Stomach (tissue), 19 donors: ENCODE measurements at places on chromosomes 2 and 18.
A peak's percentile ranks its signal among the peaks of the same experiment; 100 is the strongest.

DNA sequence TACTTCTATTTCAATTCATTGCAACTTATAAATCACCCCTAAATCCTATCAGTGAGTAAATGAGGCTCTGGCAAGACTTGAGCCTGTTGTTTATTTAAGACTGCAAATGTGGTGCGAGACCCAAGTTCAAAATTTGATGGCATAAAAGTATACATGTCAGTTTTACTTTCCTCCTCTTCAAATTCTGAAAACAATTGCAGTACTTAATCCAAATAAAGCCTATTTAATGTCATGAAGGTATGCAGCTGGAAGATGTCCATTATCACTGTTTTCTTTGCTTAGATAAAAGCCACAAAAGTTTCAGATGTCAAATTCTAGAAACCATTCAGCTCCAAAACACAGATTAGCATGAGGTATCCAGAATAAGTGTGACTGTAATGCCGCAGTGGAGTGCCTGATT, 3.3 kb downstream of the APCDD1 start:
- H3K4me3 ChIP-seq: peak overlapping the region; percentile 5
- peaks cover 16% of the 10 kb centered on the region for H3K27me3 ChIP-seq
- no peak for DNase-seq
- no peaks in the 10 kb centered on the region for H3K36me3 ChIP-seq
- no peak overlapping the region for H3K27ac ChIP-seq

GRCh38 chr2:146677280-146677679, 1167.5 kb upstream of the ACVR2A start:
- H3K4me3 ChIP-seq: no peak overlapping the region
- H3K27me3 ChIP-seq: no peaks in the 10 kb centered on the region
- H3K36me3 ChIP-seq: no peaks in the 10 kb centered on the region
- no peak for DNase-seq

DNA sequence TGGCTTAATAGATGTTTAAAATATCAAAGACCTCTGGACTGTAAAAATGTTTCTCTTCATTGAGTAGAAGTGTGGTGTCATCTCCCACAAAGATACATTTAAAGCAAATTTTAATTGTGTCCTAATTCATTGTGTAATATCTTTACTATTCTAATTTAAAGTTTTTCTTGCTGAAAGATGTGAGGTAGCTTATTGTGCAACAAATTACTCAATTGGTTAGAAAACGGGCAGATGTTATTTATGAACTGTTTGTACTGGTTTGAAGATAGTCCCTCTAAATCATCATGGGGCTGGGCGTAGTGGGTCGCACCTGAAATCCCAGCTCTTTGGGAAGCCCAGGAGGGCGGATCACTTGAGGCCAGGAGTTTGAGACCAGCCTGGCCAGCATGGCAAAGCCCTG, 65.3 kb downstream of the CYBRD1 start:
- no peak overlapping the region for H3K27ac ChIP-seq
- DNase-seq: no peak
- no peaks in the 10 kb centered on the region for H3K27me3 ChIP-seq
- no peak overlapping the region for H3K4me3 ChIP-seq
- no peaks in the 10 kb centered on the region for H3K36me3 ChIP-seq
- H3K4me1 ChIP-seq: no peaks in the 10 kb centered on the region

- H3K36me3 ChIP-seq: no peaks in the 10 kb centered on the region
- no peaks in the 10 kb centered on the region for H3K4me1 ChIP-seq
- no peak overlapping the region for H3K27ac ChIP-seq
These were observed 65.3 kb downstream of the MYO3B start for GRCh38 chr2:170243118-170243837.

DNA sequence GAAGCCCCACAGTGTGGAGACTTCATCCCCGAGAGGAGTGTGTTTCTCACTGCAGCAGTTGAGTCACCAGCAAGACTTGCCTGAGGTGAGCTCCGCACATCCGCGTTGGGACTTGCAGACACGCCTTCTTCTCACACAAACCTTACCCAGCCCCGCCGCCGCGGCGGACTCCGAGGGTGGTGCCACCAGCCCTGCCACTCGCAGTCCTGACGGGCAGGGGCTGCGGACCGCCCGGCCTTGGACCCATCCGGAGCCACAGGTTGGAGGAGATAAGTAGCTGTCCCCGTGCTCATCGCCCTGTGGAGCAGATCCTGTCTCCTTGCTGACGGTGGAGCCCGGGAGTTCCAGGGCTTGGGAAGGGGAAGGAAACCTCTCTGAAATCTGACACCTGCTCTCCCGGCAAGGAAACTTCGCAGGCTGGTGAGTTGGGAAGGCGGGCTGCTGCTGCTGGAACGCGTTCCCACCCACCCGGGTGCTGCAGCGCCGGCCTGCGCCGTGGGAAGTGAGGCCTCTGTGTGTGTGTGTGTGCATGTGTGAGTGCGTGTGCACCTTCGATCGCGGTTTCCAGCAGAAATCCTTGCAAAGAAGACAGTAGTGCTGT, at the start of gene RAB27B:
RAB27B (plus strand) TSS at position 197 of the 601 bp plus-strand sequence. CDS start 49,109 bp downstream, outside the sequence.
- H3K4me3 ChIP-seq: peak within 1 kb of the TSS; percentile 49
- H3K36me3 ChIP-seq: no peaks in the 10 kb centered on the region
- no peaks in the 10 kb centered on the region for H3K27me3 ChIP-seq
- no peaks in the 10 kb centered on the region for H3K4me1 ChIP-seq
- DNase-seq: peak; percentile 95
- H3K27ac ChIP-seq: peak within 1 kb of the TSS; percentile 84

DNA sequence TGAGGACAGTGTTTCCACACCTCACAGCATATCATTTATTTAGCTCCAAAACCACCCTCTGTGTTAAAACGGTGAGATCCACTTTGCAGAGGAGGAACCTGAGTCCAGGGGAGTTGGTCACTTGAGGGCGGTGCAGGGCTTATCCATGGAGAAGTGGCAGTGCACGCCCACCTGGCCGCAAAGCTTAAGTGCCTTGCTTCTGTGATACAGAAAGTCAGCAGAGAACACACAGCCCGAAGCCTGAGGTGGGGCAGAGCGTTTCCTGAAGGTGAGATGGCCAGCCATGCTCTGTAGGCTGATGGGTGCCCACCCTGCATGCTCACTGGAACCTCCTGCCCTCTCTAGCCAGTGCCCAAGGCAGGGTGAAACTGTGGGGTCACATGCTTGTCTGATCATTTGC, 87.3 kb downstream of the SH3RF3 start:
- no peak overlapping the region for H3K4me3 ChIP-seq
- no peaks in the 10 kb centered on the region for H3K36me3 ChIP-seq
- H3K27me3 ChIP-seq: peaks cover 6% of the 10 kb centered on the region
- H3K4me1 ChIP-seq: peaks cover 31% of the 10 kb centered on the region
- DNase-seq: no peak

- H3K27me3 ChIP-seq: no peaks in the 10 kb centered on the region
- H3K27ac ChIP-seq: no peak overlapping the region
- DNase-seq: no peak
- H3K4me1 ChIP-seq: no peaks in the 10 kb centered on the region
- no peaks in the 10 kb centered on the region for H3K36me3 ChIP-seq
These were observed 5.3 kb downstream of the SAG start for GRCh38 chr2:233312874-233313273.

DNA sequence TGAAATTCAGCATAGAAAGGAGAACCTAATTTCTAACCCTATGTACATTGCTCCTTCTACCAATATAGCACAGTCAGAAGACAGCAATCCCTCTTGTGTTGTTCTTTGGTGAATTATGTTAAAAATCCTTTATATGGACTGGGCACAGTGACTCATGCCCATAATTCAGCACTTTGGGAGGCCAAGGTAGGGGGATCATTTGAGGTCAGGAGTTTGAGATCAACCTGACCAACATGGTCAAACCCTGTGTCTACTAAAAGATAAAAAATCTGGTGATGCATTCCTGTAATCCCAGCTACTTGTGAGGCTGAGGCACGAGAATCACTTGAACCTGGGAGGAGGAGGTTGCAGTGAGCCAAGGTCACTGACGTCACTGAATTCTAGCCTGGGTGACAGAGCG, 195.6 kb downstream of the TMX3 start:
- H3K27ac ChIP-seq: no peak overlapping the region
- H3K4me1 ChIP-seq: no peaks in the 10 kb centered on the region
- H3K4me3 ChIP-seq: no peak overlapping the region
- no peaks in the 10 kb centered on the region for H3K27me3 ChIP-seq

DNA sequence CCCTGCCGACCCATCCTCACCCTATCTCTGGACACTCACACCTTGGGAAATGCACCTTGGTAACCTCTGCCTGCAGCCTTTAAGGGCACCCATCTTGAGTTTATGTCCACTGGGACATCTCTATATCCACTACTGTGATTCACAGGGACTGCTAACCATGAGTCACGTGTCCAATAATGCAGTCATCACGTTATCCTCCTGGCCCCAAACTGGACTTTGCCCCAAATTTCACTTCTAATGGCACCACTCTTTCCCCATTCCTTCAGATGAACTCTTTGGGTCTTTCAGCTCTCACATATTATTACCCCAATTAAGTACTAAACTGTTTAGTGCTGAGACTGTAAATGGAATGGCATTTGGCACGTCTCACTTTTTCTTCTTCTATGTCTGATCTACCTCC, 71.2 kb upstream of the TMEM200C start:
- no peaks in the 10 kb centered on the region for H3K27me3 ChIP-seq
- DNase-seq: no peak
- no peaks in the 10 kb centered on the region for H3K36me3 ChIP-seq
- no peak overlapping the region for H3K27ac ChIP-seq
- H3K4me3 ChIP-seq: no peak overlapping the region
- H3K4me1 ChIP-seq: peaks cover 3% of the 10 kb centered on the region

DNA sequence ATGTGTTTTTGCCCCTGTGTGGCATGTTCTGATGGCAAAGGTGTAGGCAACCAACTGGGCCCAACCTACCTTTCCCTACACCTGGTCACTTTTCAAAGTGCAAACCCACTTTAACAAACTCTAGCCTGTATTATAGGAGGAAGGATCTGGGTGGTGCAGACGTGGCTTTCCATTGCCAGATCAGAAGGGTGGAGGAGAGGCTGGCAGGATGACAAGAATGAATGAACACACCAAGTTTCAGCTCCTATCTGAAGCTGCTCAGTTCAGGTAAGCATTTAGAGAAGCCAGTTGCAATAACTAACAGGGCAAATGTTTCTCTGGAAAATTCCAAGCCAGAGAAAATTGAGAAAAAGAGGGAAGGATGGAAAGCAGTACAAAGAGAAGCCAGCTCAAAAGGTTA, 707 bp upstream of the SERPINB7 start:
- H3K4me1 ChIP-seq: no peaks in the 10 kb centered on the region
- H3K27ac ChIP-seq: no peak overlapping the region
- no peaks in the 10 kb centered on the region for H3K36me3 ChIP-seq
- no peak for DNase-seq
- H3K4me3 ChIP-seq: no peak overlapping the region
- H3K27me3 ChIP-seq: no peaks in the 10 kb centered on the region

- H3K27ac ChIP-seq: no peak overlapping the region
- no peaks in the 10 kb centered on the region for H3K4me1 ChIP-seq
- H3K36me3 ChIP-seq: no peaks in the 10 kb centered on the region
- H3K27me3 ChIP-seq: no peaks in the 10 kb centered on the region
- no peak for DNase-seq
These were observed 73.9 kb upstream of the NCKAP5 start for GRCh38 chr2:133641942-133642725.

GRCh38 chr2:195428673-195429072, 228.4 kb upstream of the SLC39A10 start:
- H3K27me3 ChIP-seq: no peaks in the 10 kb centered on the region
- no peak overlapping the region for H3K4me3 ChIP-seq
- DNase-seq: no peak
- no peaks in the 10 kb centered on the region for H3K4me1 ChIP-seq

- H3K4me1 ChIP-seq: peaks cover 11% of the 10 kb centered on the region
- no peaks in the 10 kb centered on the region for H3K36me3 ChIP-seq
- no peak overlapping the region for H3K27ac ChIP-seq
- DNase-seq: no peak
These were observed 63.0 kb upstream of the GLI2 start for GRCh38 chr2:120672526-120673204.

DNA sequence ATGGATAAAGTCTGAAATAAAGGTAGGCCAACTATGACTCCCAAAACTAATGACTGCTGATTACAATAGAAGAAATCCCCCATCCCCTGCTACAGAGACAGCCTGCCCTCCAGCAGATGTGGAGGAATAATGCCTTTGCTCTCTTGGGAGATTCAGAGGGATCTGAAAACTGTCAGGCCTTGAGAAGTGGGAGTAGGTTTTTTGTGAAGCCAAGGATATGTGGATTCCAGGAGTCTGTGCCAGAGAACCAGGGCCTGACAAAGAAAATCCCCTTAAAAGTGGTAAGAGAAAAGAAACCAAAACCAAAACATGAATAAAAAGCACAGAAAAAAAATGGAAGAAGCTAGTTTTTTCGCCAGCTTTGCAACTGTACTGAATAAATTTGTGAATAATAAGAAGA, 397.6 kb downstream of the ZNF521 start:
- H3K36me3 ChIP-seq: no peaks in the 10 kb centered on the region
- no peak for DNase-seq
- H3K4me3 ChIP-seq: no peak overlapping the region
- H3K4me1 ChIP-seq: no peaks in the 10 kb centered on the region
- H3K27ac ChIP-seq: no peak overlapping the region

DNA sequence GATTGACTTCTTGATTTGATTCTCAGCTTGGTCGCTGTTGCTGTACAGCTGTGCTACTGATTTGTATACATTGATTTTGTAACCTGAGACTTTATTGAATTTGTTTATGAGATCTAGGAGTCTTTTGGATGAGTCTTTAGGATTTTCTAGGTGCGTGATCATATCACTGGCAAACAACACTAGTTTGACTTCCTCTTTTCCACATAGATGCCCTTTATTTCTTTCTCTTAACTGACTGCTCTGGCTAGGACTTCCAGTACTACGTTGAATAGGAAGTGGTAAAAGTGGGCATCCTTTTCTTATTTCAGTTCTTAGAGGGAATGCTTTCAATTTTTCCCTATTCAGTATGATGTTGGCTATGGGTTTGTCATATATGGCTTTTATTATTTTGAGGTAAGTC, 101.3 kb downstream of the OSBPL1A start:
- H3K4me3 ChIP-seq: no peak overlapping the region
- no peaks in the 10 kb centered on the region for H3K4me1 ChIP-seq
- no peaks in the 10 kb centered on the region for H3K36me3 ChIP-seq
- H3K27me3 ChIP-seq: no peaks in the 10 kb centered on the region

GRCh38 chr2:224359569-224359968, 42.3 kb downstream of the FAM124B start:
- no peaks in the 10 kb centered on the region for H3K4me1 ChIP-seq
- no peak overlapping the region for H3K27ac ChIP-seq
- no peak for DNase-seq
- H3K36me3 ChIP-seq: no peaks in the 10 kb centered on the region
- H3K4me3 ChIP-seq: no peak overlapping the region

GRCh38 chr2:221347471-221347870, 224.6 kb downstream of the EPHA4 start:
- no peaks in the 10 kb centered on the region for H3K36me3 ChIP-seq
- H3K4me1 ChIP-seq: no peaks in the 10 kb centered on the region
- no peak overlapping the region for H3K4me3 ChIP-seq
- no peak overlapping the region for H3K27ac ChIP-seq
- no peak for DNase-seq
- no peaks in the 10 kb centered on the region for H3K27me3 ChIP-seq
